ENCODE measurements at places on chromosomes 6 and 20.

DNA sequence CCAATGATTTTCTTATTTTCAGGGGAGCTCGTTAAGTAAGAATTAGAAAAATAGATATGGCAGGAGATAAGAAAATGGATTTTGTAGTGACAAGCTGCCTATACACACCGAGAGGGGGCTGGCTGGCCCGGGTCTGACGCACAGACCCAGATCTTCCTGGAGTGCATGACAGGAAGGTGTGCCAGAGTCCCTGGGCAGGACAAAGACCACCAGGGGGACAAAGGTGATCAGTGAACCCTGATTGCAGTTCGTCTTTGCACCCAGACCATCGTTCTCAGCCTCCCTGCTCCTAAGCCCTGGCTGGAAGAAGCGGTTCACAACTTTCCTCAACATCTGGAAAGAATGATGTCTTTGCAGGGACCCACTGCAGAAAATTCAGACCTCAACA lies 24.3 kb downstream of the CDH22 start:
- no peak for DNase-seq

DNA sequence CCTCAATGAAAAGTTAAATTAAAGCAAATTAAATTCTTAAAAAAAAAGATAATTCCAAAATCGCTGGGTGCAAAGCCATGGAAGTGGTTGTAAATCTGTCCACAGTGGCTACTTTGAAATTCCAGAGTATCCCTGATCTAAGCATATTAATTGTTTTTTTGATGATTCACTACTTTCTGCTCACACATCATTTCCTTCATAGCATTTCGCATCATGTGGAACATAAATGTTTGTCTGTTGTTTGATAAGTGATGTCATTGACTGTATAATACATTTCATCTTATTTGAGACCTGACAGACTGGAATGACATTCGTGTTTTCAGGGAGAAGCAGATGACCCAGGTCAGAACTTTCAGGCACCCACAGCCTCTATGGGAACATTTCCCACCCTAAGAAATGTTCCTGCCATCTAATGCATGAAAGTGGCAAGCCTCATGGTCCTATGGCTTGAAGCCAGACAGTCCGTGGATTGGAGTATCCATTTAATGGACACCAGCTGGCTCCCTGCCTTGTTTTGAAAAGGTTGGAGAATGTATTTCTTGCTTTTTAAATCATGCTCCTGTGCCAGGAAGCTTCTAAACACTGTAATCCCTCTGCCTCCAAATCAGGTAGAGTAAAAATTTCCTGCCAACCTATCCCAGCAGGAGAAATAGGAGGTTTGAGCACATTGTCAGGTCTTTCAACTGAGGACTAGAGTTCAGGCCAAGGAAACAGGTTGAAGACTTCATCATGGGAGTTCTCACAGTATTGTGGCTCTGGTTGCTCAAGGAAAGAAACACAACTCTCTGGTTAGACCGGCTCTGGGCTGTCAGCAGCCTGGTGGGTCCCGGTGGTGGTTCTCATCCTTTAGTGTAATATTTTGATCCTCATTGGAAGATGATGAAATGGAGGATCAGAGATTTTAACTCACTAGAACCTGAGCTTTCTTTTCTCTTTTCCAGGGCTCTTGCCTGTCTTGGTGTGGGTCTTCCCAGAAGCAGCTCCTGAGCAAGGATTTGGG lies 157.9 kb downstream of the SLC24A3 start:
- no peak for DNase-seq

DNA sequence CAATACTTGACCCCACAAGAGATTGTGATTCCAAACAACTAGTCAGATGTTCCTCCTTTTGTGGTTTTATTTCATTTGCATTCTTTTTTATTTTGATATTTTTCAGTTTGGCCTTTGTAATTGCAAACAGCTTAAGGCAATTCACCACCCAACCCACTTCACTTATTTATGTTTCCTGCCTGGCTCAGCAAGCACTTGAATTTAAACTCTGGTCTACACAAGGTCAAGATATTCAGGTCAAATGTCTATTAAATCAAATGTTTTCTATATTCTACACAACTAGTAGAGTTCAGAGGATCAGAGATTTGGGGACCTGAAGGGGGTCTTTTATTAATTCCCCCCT lies 100.1 kb downstream of the SGK1 start:
- DNase-seq = no peak

- no peak for DNase-seq
Measured at GRCh38 chr6:85114581-85114935, 335.3 kb upstream of the NT5E start.

DNA sequence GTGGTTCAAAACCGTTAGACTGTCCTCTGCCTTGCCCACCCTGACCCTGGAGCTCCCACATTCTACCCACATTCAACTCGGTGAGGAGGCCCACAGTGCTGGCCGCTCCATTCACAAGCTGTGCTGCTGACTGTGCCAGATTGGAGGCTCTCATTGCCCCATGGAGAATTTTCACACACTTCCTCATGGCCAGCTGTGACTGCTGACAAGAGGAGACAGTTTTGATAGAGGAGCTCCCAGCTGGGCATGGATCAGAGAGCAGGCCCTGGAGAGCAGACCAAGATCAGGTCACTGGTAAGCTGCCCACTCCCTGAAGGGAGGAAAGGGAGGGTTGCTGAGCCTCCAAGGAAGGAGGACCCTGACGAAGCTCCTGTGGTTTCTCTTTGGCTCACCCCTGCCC lies 246.1 kb upstream of the RIN2 start:
- no peak for DNase-seq

GRCh38 chr20:24977797-24978196 lies 14.8 kb downstream of the APMAP start:
- no peak for DNase-seq

- no peak for DNase-seq
Measured at GRCh38 chr6:124830506-124830905, 131.7 kb upstream of the RNF217 start.

All from activated CD4-positive, alpha-beta T cell treated with anti-CD3 and anti-CD28 coated beads, Interleukin-2, amount 50 U/mL, for 1 hour (primary cell).